ENCODE measurements at places on chromosomes 7 and 10.
A peak's percentile ranks its signal among the peaks of the same experiment; 100 is the strongest.

DNA sequence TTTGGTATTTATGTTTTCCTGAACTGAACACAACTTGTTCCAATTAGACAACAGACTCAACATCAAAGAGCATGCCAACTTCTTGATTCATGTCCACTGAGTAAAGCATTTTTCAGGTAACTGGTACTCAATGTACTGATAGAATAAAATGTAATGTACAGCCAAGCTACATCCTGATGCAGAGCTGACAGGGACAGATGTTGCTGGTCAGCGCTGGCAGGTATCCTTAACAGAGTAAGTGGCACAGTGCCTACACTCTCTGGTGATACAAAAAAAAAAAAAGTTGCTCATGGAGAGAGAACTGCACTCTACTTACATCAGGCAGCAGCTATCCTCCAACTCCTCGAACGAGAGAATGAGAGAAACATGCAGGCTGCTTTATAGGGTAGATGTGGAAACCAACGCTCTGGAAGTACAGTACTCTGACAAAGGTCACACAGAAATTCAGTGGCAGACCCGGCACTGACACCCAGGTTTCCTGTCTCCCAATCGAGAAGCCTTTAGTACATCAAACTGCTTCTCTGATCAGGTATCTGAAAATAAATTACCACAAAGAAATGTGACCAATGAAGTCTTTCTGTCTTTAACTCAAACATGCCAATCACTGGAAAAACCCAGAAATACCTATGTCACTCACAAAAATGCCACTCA, 4.6 kb downstream of the ITGB1 start:
- peak; percentile 44 for DNase-seq

DNA sequence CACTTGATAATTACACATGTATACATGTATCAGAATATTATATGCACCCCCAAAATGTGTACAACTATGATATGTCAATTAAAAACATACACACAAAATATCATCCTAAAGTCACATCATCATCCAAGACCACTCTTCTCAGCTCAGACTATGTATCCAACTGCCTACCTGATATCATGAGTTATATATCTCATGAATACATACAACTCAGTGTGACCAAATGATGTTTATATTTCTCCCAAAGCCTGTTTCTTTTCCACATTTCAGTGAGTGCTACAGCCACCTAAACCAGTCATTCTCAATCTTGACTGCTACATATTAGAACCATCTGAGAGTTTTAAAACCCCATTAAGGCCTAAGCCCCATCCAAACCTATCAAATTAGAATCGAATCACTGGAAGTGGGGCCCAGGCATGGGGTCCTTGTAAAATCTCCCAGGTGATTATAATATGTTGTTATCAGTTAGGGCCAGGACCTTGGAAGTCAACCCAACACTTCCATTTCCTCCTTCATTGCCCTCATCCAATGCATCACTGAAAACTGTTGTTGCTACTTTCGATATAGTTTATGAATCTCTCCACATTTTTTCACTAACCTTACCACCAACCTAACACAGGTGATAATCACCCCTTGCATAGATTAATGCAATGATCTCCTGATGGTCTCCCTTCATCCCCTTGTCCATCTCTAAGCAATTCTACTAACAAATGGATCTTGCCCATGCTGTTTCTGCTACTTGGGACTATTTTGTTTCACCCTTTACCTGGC, 53.8 kb upstream of the ITGB8 start:
- DNase-seq, result no peak

- no peak for DNase-seq
Measured at GRCh38 chr10:2633630-2634029, 433.7 kb upstream of the PFKP start.

- DNase-seq, result no peak
Measured at GRCh38 chr10:95389982-95390381, 99.2 kb upstream of the PDLIM1 start.

GRCh38 chr10:103373544-103373943, 5.8 kb downstream of the TAF5 start:
- no peak for DNase-seq

GRCh38 chr10:129800796-129801340, 163.2 kb downstream of the EBF3 start:
- no peak for DNase-seq

DNA sequence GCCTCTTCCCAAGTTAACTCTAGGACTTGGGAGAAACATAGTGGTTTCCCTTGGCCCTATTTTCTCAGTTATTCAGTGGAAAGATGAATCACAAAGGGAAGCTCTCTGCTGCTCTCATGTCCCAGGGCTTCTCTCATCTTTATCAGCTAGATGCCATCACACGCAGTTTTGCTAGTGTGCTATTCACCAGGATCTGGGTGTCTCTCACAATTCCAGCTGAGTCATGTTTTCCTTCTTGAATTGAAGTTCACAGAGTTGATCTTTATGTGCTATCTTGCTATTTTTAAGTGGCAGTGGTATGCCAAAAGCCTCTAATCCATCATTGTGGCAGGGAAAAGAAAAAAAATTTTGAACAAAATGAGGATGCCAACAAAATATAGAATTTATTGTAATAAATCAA, 101.3 kb downstream of the TWIST1 start:
- no peak for DNase-seq

- no peak for DNase-seq
Measured at GRCh38 chr10:64682043-64682442, 1160.8 kb downstream of the REEP3 start.

DNA sequence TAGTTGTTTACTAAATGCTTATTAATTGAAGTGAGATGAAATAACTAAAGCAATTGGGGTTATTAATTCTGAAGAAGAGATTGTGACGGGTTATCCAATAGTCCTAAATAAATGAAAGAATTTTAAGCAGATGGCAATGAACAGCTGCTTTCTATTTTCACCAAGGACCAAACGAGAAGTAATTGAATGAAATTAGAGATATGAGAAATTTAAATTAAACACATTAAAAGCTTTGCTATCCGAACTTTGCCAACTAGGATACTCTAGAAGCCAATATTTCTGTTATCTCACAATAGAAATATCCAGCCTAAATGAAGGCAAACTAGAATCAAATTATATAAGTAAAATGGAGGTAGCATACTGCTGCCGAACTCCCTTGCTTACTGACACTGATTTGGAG, 103.2 kb downstream of the GPR37 start:
- no peak for DNase-seq

- no peak for DNase-seq
Measured at GRCh38 chr7:133535308-133535707, 282.4 kb downstream of the EXOC4 start.

GRCh38 chr10:75466001-75466400, 34.6 kb downstream of the LRMDA start:
- DNase-seq, result no peak

GRCh38 chr10:53284615-53285182, 512.1 kb upstream of the MBL2 start:
- DNase-seq, result no peak

DNA sequence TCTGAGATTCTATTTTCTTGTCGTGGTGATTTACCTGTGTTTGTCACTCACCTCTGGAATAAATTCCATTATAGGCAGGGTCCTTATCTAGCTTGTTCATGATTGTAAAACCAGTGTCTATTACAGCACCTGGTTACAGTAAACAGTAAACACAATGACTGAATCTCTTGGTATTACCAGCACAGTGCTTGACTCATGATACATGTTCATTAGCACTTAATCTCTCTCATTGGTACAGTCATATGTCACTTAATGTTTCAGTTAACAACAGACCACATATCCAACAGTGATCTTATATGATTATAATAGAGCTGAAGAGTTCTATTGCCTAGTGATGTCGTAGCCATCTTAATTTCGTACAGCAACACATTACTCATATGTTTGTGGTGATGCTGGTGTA, 1.6 kb upstream of the TASOR2 start:
- no peak for DNase-seq

GRCh38 chr10:74103560-74104258, 46.9 kb downstream of the AP3M1 start:
- DNase-seq, result no peak

- DNase-seq, result peak; percentile 18
Measured at GRCh38 chr10:47260505-47261111, 39.4 kb upstream of the GDF10 start.

DNA sequence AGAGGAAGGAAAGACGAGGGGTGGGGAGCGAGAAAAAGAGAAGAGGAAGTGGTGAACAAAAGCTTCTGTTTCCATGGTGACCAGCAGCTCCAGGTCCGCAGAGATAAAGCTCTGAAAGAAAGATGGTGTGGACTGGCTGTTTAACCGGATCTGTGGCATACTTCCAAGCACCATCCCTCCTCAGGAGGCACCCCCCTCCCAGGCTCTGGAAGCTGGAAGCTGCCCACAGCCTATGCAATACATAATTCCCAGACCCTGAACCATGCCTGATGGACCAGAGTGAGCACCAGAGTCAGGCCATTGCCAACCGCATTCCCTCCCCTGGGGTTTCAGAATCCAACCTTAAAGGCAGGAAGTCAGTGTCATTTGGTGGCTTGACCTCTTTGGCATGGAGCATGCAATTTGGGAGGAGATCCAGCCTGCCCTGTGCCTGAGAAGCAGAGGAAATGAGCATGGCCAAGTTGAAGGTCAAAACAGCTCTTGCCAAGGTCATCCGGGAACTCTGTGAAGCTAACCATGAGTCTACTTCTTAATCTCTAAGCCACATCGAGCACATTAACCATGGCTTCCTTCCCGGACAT, 22.2 kb upstream of the CPXM2 start:
- DNase-seq, result no peak

- no peak for DNase-seq
Measured at GRCh38 chr7:151748733-151749132, 128.2 kb downstream of the PRKAG2 start.

DNA sequence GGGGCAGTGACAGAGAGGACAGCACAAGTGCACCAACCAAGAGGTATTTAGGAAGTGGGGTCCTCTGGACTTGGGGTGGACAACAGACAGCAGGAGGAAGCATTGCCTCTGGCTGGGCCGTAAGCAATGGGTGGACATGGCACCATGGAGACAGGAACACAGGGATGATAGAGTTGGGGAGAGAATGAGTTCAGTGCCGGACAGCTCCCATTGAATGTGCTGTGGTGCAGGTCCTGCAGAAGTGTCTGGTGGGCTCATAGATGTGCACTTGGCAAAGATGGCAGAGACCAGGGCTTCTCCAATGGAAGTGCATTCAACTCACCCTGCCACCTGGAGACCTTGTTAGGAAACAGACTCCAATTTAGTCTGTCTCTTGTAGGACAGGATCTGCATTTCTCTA, 341.5 kb upstream of the ZMIZ1 start:
- DNase-seq, result no peak

DNA sequence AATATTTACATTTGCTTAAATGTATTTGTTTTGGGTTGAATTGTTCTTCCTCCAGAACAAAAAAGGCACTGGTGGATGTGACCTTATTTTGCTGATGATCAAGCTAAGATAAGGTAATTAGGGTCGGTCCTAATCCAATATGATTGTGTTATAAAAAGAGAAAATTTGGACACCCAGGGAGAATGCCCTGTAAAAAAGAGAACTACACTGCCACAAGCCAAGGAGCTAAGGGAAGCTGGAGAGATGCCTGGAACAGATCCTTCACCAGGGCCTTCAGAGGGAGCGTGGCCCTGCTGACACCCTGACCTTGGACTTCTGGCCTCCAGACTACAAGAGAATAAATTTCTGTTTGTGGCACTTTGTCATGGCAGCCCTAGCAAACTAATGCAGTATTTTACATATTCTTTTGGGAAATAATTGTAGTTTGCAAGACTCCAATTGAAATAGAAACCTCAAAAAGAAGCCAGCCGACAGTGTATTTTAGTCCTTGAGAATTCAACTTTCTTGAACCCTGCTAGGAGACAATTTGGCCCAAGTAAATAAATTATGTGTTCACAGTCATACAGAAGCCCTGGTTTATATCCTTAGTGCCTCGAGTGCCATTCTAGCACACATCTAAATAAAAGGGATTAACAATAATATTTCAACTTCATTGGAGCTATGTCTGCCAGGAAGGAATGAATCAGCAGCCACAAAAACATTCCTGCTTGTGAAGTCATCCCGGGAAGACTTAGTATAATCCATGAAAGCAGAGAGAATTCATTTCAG, 164.6 kb downstream of the PKD1L1 start:
- no peak for DNase-seq

GRCh38 chr7:35725280-35725680, 30.3 kb upstream of the HERPUD2 start:
- peak; percentile 83 for DNase-seq

GRCh38 chr7:22859641-22860290, 37.1 kb upstream of the TOMM7 start:
- DNase-seq, result no peak

DNA sequence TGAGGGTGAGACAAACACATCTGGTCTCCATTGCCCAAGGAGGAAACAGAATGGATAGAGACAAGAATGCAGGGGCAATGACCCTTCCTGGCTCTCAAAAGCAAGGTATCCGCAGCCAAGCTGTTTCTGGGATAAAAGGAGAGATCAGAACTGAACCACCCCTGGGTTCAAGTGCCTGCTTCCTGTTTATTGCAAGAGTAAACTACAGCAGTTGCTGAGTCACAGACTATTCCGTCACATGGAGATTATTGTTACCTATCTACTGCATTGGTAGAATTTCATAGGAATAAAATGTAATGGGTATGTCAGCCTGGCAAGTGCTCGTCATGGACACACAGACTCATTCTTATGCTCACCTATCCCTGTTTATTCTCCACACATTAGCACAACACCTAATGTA, 821.6 kb downstream of the GRID1 start:
- no peak for DNase-seq

- DNase-seq, result no peak
Measured at GRCh38 chr7:608954-609353, 89.3 kb upstream of the PDGFA start.

GRCh38 chr10:70480239-70480861, 1.8 kb downstream of the PALD1 start:
- no peak for DNase-seq

DNA sequence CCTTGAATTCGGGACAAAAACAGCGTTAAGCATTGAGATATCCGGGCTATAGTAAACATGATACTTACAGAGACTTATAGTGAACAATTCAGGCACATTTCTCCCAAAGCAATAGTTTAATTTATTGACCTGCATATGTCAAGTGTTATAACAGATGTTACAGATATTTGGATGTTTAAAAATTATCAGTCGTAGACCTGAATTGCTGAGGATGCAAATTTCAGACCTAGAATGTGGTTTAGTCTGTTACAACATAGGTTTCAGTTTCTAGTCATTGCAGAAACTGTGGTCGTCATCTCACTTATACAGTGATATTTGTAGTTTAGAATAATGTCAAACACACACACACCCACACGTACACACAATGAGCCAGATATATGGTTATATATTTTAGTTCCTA, 85.2 kb downstream of the VTI1A start:
- peak; percentile 46 for DNase-seq

GRCh38 chr7:27143023-27143949, at the start of gene HOXA5:
HOXA5 (minus strand) TSS chr7:27143681; CDS start chr7:27143607, 74 bp downstream.
- no peak for DNase-seq

GRCh38 chr7:30642789-30643188, 39.5 kb downstream of the CRHR2 start:
- DNase-seq, result no peak

Data from CD4-positive, alpha-beta T cell treated with Interleukin-17A for 1 hour (primary cell).